Nucleus accumbens (tissue), 56 donors: ENCODE measurements at places on chromosomes 16 and 17.

- DNase-seq = no peak
Measured at GRCh38 chr17:14407541-14407940, 106.7 kb downstream of the HS3ST3B1 start.

DNA sequence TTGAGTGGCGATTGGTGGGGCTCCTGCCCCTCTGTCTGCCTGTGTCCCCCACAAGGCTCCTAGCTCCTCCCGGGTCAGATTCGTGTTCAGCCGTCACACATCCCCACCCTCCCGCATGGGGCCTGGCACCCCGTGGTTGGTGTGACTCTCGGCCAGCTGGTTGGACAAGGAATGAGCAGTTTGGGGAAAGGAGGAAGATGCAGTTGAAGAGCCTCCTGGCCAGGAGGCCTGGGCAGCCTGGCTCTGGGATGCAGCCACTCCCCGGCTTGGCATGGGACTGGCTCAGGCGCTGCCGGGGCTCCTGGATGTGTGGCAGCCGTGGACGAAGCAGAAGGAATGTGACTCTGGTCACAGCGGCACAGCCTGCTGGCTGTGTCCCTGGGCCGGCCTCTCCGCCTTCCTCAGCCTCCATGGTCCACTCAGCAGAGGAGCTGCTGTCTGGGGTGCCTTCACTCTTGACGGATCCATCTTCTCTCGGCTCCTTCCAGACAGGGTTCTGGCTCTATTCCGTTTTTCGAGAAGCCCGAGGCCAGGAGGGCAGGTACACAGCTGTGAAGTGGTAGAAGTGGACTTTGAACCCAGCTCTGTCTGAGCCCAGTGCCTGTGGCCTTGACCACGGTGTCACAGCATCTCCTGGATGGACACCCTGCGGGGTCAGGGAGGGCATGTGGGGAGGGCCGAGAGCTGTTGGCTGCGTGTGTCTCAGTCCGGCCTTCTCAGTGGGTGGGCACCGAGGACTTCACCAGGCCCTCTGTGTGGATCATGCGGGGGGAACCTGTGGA, 2.1 kb downstream of the TRAF7 start:
- DNase-seq = no peak

GRCh38 chr16:80984124-80984892, 22.4 kb downstream of the CMC2 start:
- no peak for DNase-seq

DNA sequence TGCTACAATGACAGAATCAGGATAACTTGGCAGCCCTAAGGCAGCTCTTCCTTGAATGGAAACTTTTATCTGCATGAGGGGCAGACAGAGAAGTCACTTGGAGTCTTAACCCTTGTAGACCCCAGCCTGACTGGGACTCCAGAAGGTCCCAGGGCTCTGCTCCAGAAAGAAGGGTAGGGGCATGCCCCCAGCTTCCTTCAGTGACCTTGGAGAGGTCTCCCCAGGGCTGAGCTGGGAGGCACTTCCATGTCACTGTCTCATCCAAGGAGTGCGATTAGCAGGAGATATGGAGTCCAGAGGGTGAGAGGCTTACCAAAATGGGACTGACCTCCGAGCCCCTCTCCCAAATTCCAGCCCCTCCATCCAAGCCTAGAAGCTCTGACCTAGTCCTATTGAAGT, 3.4 kb upstream of the NLRC5 start:
- no peak for DNase-seq

GRCh38 chr17:81884520-81884919, 6.9 kb downstream of the ALYREF start:
- no peak for DNase-seq

- DNase-seq = peak; percentile 70
Measured at GRCh38 chr17:43694081-43694870, 32.6 kb upstream of the MEOX1 start.
